Gastroesophageal sphincter (tissue), 4 donors: ENCODE measurements at places on chromosomes 11 and 22.
A peak's percentile ranks its signal among the peaks of the same experiment; 100 is the strongest.

DNA sequence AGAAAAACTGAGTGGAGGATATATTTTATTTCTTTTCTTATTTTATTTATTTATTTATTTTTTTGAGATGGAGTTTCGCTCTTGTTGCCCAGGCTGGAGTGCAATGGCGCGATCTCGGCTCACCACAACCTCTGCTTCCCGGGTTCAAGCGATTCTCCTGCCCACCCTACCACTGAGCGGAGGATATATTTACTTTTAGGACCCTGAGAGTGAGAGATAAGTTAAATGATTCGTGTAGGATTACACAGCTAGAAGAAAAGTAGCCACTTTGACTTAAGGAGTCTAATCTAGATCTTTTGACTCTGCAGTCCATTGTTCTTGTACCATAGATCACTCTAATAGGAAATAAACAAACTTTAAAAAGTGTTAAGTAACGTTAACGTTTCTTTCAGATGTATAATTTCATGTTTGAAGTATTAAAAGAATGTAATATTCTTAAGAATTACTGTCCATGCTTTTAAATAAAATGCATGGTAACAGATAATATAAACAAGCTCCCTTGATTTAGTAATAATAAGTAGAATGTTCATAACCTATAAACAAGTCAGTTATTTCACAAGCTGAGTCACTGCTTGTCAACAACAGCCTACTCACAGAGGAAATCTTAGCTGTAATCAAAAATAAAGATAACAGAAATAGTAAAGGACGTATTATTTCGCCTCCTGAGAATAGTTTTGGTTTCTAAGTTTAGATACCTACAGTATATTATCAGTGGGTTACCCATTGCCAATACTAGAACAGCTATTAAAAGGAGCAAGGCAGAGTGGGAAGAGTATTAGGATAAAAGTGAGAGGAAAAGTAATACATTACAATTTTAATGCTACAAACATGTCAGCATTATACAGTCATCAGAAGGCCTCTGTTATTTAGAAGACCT is 18.6 kb downstream of the USP47 start:
- ATAC-seq = no peak

GRCh38 chr11:112121981-112122615 is 35.4 kb downstream of the SDHD start:
- ATAC-seq = no peak

- ATAC-seq = no peak
Measured at GRCh38 chr11:120178561-120179056, 32.2 kb upstream of the OAF start.

- no peak for ATAC-seq
Measured at GRCh38 chr11:74694136-74694930, 36.9 kb downstream of the CHRDL2 start.

- ATAC-seq = no peak
Measured at GRCh38 chr11:115886422-115886733, 382.2 kb upstream of the CADM1 start.

DNA sequence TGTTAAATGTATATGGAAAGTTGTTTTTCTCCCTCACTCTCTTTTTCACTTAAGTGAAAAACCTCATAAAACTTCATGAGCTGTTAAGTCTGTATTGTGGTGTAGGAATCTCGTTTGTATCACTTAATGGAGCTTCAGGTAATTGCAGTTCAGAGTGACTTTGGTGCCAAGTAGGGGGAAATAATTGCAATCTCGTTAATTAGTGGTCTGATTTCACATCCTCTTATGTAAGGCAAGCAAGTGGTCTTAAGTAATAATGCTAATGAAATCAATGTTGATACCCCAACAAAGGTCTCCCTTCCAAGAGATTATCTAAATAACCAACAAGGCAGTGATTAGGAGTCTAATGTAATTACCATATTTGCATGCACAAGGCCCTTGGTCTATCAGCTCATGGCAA is 174.2 kb upstream of the SORL1-AS1 start:
- ATAC-seq = no peak

GRCh38 chr11:44004452-44005062 is 43.2 kb upstream of the ACCSL start:
- no peak for ATAC-seq

DNA sequence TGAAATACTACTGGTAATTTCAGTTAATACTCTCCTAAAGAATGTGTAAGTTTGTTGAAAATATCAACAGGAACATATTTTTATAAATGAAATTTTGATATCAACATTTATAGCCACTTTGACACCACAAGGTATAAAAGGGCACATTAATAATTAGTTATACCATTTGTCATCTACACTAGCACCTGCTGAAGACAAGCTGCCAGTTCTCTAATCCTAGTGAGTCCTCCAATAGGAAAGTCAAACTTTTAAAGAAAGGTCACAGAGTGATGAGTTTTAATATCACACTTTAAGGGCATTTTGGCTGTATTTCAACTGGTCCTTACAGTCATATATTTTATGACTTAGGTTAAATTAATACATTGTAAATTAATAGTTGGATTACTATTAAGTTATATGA is 52.3 kb downstream of the APOL5 start:
- no peak for ATAC-seq

DNA sequence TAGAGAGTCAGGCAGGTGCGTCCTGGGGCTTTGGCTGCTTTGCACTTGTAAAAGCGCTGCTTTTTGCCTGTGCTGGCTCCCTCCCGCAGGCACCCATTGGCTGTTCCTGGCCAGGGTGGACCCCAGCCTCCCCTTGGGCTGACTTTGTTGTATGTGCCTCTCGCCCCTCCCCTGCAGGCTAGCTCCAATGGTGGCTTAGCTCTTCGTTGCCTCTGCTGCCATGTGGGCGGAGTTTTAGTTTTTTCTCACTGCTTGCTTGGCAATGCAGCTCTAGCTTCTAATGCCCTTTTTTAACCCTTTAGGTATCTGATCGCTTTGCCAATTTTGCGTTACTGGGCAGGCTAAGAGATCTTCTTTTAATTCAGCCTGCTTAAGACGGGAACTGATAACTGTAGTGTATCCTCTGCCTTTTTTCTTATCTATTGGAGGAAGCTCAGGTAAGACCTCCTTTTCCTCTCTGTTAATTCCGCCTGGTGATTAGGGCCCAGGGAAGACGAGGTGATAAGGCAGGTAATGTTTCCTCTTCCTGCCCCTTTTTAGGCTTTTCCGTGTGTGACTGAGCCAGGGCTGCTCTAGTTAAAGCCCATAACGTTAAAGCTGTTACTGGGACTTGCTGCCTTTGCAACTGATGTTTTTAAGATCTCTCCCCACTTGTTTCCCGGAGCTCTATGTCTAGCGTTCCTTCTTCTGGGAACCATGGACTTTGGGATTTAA is 11.7 kb upstream of the GLYATL1 start:
- ATAC-seq = no peak

DNA sequence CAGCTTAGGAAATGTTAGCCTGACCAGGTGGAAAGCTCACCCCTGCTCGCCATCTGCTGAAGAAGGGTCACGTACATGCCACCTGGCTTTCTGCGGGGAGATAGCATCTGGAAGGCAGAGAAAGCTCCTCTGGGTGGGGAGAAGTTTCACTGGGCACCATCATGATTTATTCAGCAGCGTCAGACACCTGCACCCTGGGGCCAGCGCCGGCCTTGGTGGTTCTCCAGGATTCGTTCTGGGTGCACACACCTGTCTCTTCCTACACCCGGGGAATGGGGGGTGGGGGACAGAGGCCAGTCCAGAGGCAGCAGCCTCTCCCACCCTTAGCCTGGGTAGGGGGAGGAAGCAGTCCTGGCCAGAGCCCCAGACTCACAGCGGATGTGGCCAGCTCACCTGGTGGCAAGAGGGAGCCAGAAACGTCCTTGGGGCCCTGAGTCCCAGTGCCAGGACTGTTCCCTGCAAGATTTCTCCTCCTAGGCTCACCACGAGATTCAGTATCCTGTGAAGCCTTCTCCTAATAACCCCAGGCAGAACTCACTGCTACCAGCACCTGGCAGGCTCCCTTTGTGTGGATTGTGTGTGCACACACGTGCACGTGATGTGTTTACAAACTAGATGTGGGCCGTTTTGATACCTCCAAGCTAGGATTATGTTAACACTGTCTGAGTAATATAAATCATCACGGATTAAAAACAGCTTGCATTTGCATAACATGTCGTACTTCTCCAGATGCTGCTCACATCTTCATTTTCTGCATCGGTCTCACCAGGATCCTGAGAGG is 17.3 kb upstream of the RASD2 start:
- ATAC-seq = no peak

- ATAC-seq = no peak
Measured at GRCh38 chr11:68457898-68458249, 2.7 kb upstream of the PPP6R3 start.

- ATAC-seq = no peak
Measured at GRCh38 chr11:132907651-132908413, 624.5 kb downstream of the OPCML start.

DNA sequence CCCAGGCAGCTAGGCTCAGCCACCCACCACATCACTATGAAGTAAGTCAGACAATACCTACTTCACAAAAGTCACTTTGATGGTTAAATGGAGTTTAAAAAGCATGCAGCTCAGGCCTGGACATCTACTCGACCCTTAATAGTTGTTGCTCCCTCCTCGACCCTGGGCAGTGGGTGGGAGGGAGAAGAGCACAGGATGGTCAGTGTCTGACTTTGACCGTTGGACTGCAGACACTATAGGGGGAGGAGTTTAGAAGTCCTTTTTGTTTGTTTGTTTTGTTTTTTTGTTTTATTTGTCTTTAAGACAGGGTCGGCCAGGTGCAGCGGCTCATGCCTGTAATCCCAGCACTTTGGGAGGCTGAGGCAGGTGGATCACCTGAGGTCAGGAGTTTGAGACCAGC is 38.6 kb upstream of the XBP1 start:
- no peak for ATAC-seq

- no peak for ATAC-seq
Measured at GRCh38 chr11:60563553-60564235, 48.5 kb downstream of the MS4A13 start.

DNA sequence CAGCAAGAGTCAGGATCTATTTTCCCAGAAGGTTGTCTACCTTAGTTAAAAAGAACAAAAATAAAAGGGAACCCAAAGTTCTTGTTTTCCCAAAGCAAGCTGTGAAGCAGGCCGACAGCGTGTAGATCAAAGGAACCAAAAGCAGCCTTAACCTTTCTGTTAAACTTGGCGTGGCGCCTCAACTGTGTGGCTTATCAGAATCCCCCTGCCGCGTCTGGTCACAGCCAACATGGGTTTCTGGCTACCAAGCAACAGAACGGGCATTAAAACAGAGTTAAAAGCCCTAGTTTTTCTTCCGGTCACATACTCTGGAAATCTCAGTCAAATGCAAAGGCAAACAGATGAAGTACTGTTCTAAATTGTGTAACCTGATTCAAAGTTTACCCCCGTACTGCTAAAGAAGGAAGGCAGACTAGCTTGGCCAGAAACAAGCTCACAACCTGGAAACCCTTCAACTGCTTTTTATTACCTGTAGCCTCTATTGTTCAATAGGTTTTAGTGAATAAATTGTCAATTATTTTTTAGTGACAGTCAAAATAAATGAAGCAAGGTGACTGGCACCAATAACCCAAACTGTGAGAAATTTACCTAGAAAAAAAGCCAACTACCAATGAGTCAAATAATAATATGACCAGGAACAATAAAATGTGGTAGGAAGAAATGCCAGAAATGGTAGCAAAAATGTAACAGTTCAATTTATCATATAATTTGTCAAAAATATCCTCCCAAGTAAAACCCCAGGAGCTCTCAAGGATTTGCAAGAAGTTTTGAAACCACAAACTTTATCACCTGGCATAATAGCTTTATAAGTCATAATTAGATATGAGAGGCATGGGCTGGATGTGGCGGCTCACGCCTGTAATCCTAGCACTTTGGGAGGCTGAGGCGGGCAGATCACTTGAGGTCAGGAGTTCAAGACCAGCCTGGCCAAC is 21.4 kb downstream of the CHKA start:
- no peak for ATAC-seq

GRCh38 chr11:66328302-66329144 is 7.7 kb downstream of the RIN1 start:
- peak; percentile 75 for ATAC-seq

DNA sequence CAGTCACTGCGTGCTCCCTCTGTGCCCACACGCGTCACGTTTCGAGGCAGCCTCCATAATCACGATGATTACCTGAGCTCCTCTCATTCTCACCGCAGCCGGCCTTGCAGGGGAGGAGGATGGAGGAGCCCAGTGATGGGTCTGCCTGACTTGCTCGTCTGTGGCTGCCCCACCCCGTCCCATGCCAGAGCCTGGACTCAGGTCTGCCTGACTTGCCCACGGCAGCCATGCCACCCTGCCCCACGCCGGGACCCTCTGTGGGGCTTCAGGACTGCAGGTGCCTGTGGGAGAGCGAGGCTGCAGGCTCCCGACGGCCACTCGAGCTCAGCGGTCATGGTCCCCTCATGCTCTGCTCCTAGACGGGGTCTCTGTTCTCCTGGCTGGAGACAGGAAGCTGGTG is 1025.1 kb downstream of the BRD1 start:
- ATAC-seq = no peak

GRCh38 chr11:108672113-108672512 is 7.2 kb downstream of the DDX10 start:
- no peak for ATAC-seq

- ATAC-seq = no peak
Measured at GRCh38 chr22:17884893-17885292, 110.6 kb upstream of the BID start.

GRCh38 chr11:71338801-71339395 is 86.5 kb upstream of the SHANK2 start:
- no peak for ATAC-seq

DNA sequence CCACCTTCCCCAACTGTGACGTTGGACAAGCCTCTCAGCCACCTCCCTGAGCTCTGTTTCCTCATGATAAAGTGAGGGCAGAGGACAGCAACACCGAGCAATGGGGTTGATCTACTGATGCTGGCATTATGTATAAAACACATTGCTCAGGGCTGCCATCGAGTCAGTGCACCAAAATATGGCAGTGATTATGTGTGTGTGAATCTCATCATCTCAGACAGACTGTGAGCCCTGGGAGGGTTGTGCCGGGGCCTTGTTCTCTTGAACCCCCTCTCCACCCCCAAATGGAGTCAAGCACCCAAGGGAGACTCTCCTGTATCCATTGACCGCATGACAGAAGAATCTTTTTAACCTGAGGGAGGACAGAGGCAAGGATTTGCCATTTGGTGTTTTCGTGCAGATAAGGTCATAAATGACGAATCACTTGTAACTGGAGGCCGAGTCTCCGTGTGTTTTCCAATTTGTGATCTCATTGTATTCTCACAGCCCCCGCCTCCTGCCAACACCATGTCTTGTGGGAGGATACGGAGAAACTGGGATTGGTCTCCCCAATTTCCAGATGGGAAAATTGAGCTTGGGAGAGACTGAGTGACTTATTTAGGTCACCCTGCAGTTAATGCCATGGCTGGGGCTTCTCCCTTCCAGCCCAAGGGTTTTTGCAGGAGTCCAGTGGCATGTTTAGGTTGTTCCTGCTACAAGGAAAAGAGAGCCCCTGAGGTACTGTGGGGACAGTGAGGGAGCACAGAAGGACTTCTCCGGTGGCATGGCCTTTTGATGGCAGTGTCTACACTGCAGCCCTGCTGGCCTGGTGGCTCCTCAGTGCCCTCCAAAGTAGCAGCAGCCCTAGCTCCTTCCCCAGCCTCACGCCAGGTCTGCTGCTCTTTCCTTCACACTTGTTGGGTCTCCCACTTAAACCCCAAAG is 52.4 kb downstream of the CHRDL2 start:
- ATAC-seq = no peak
